Heart right ventricle (tissue), 16 donors: ENCODE measurements at places on chromosomes 6 and 20. TPM values are rescaled to one million over a fixed set of nuclear protein-coding genes. Genes with fewer than 3 reads are reported as not detected.

Gene HRH3
- not detected for total RNA-seq

Gene MICB
- total RNA-seq: 4.3 TPM

Gene TPX2
- total RNA-seq: 1.0 TPM

Gene TPBG
- total RNA-seq: 3.5 TPM

Gene TSPO2
- total RNA-seq: not detected

Gene NANP
- 2.8 TPM for total RNA-seq

Gene MUC21
- not detected for total RNA-seq

Gene ARHGAP18
- total RNA-seq: 15.4 TPM

Gene PREP
- total RNA-seq: 26.8 TPM

GRCh38 chr6:21780141-21780540 is 186.6 kb downstream of the SOX4 start:
- no peak for DNase-seq
- H3K4me3 ChIP-seq: no peak overlapping the region

- no peak for DNase-seq
- H3K4me1 ChIP-seq: peaks cover 22% of the 10 kb centered on the region
- no peaks in the 10 kb centered on the region for H3K27me3 ChIP-seq
- no peak overlapping the region for H3K4me3 ChIP-seq
- no peak overlapping the region for H3K27ac ChIP-seq
Observed at GRCh38 chr20:39983183-39983582, 705.9 kb downstream of the MAFB start.

- H3K27me3 ChIP-seq: no peaks in the 10 kb centered on the region
- H3K27ac ChIP-seq: no peak overlapping the region
- no peak overlapping the region for H3K4me3 ChIP-seq
- H3K36me3 ChIP-seq: no peaks in the 10 kb centered on the region
- DNase-seq: no peak
Observed at GRCh38 chr6:157075549-157076450, 247.5 kb downstream of the TMEM242 start.

GRCh38 chr6:144197919-144198318 is 47.6 kb downstream of the STX11 start:
- H3K4me1 ChIP-seq: no peaks in the 10 kb centered on the region
- no peaks in the 10 kb centered on the region for H3K27me3 ChIP-seq
- H3K27ac ChIP-seq: no peak overlapping the region
- H3K36me3 ChIP-seq: no peaks in the 10 kb centered on the region
- DNase-seq: no peak
- no peak overlapping the region for H3K4me3 ChIP-seq

- peaks cover 51% of the 10 kb centered on the region for H3K27me3 ChIP-seq
- H3K4me1 ChIP-seq: no peaks in the 10 kb centered on the region
- DNase-seq: no peak
- H3K27ac ChIP-seq: no peak overlapping the region
- H3K4me3 ChIP-seq: no peak overlapping the region
- H3K36me3 ChIP-seq: no peaks in the 10 kb centered on the region
Observed at GRCh38 chr20:61849822-61850221, 215.9 kb downstream of the TAF4 start.

DNA sequence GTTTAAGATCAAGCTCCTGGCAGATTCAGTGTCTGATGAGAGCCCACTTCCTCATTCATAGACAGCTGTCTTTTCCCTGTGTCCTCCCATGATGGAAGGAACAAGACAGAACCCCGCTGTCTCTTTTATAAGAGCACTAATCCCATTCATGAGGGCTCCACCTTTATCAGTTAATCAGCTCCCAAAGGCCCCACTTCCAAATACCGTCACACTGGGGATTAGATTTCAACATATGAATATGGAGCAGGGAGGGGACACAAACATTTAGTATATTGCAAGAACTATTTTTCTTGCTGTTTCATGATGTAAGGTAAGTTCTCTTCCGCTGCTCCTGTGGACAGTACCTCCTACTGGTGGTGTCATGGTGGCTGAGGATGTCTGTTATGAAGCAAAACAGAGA is 158.3 kb upstream of the IRAK1BP1 start:
- no peak overlapping the region for H3K27ac ChIP-seq
- H3K27me3 ChIP-seq: no peaks in the 10 kb centered on the region
- no peaks in the 10 kb centered on the region for H3K4me1 ChIP-seq
- no peak overlapping the region for H3K4me3 ChIP-seq
- no peak for DNase-seq

- H3K27ac ChIP-seq: no peak overlapping the region
- H3K36me3 ChIP-seq: no peaks in the 10 kb centered on the region
- H3K4me1 ChIP-seq: peaks cover 10% of the 10 kb centered on the region
- no peak for DNase-seq
- no peak overlapping the region for H3K4me3 ChIP-seq
Observed at GRCh38 chr20:59575216-59575615, 29.1 kb upstream of the PHACTR3 start.

DNA sequence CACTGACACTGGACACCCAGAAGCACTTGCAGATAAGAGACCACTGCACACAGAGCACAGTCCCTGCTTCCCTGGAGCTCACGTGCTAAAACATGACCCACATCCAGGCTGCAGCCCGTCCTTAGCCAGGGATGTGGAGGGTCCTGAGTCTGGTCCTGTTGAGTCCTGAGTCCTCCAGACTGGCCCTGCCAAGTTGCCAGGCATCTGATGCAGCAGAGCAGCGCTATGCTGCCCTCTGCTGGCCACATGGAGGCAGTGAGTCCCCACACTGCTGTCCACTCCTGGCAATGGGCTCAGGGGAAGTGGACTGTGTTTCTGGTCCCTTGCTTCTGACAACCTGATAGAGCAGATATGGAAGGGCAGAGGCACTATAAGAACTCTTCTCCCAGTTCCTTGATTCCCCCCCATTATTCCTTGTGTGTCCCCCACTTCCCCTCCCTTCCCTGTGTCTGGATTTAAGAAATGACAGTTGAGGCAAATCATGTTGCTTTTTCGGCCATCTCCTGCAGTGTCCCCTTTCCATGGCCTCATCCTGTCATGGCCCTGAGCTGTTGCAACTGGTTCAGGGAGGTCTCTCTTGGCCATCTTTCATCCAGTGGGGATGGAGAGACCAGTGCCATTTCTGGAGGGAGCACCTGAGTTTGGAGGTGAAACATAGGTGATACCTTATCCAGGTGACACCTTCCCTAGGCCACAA is 86.0 kb downstream of the DHX35 start:
- H3K4me1 ChIP-seq: no peaks in the 10 kb centered on the region
- H3K27ac ChIP-seq: no peak overlapping the region
- no peaks in the 10 kb centered on the region for H3K27me3 ChIP-seq
- no peaks in the 10 kb centered on the region for H3K36me3 ChIP-seq
- H3K4me3 ChIP-seq: no peak overlapping the region

DNA sequence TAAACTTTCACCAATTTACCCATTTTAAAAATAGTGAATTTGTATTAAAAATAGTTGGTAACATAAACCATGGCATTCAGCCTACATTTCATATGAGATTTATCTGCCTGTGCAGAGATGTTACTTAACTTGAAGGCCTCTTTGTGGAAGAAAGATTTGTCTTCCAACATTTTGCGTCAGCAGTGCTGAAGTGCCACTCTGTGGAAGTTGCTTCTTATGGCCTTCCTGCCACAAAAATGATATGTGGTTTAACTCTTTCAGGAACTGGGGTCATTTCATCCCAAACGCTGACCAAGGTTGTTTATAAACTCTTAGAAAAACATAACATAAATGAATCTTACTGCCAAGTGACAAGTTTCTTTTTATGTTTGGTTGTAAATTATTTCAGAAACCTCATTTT is 246.8 kb downstream of the ARID1B start:
- DNase-seq: no peak
- peaks cover 49% of the 10 kb centered on the region for H3K4me1 ChIP-seq
- no peak overlapping the region for H3K4me3 ChIP-seq

DNA sequence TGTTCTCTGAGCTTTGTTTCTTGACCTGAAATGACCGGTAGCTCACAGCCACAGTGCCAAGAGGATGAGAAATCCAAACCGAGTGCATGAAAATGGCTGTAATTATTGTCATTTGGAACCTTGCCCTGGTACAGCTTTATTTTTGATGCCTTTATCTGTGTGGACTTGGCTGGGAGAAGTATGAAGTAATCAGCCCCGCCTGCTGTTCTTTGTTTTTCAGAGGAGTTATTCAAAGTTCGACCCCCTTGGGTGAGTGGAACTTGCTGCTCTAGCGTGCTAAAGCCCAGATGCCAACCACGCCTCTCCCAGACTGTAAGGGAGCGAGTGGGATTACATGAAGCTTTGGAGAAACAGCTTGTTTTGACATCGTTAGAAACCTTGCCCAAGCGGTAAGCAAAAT is 48.3 kb downstream of the ECT2L start:
- H3K4me3 ChIP-seq: no peak overlapping the region
- no peaks in the 10 kb centered on the region for H3K27me3 ChIP-seq
- H3K36me3 ChIP-seq: no peaks in the 10 kb centered on the region
- peaks cover 15% of the 10 kb centered on the region for H3K4me1 ChIP-seq
- peak; percentile 63 for DNase-seq

DNA sequence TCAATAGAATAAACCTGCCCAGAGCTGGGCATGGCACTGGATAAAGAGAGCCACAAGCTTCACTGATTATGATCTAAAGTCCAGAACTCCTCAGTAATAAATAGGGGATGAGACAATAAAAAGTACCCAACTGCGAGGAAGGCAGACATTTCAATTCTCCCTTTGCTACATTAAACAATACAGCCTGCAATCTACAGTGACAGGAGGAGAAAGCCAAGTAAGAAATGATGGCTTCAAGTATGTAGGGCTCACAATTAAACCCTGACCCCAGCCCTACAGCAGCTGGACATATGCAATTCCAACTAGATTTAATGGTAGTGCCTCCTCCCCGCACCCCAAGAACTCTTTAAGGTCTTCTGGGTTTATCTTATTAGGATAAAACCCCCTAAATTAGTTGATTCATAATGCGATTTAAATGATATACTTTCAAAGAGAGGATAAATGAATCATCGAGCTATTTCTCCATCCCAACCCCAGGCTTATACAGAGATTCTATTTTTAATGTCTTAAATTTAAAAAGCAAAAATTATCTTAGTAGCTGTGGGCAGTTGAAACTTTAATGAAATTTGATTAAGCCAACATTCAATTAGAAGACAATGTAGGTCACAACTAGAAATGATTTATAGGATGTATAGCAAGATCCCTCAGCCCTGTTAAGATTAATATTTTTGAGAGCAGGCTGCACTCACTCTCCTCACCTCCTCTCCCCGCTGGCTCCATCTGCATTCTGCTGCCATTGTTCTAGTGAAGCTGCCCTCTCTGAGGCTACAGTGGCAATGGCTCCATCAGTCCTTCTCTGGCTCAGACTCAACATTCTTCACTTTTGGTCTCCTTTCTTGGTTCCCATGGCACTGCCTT is 57.1 kb downstream of the OGFRL1 start:
- no peaks in the 10 kb centered on the region for H3K27me3 ChIP-seq
- H3K27ac ChIP-seq: no peak overlapping the region
- H3K4me3 ChIP-seq: no peak overlapping the region
- peaks cover 36% of the 10 kb centered on the region for H3K4me1 ChIP-seq

- H3K36me3 ChIP-seq: no peaks in the 10 kb centered on the region
- DNase-seq: no peak
- H3K27ac ChIP-seq: no peak overlapping the region
- no peaks in the 10 kb centered on the region for H3K27me3 ChIP-seq
Observed at GRCh38 chr6:113015249-113015648, 668.1 kb downstream of the RFPL4B start.

DNA sequence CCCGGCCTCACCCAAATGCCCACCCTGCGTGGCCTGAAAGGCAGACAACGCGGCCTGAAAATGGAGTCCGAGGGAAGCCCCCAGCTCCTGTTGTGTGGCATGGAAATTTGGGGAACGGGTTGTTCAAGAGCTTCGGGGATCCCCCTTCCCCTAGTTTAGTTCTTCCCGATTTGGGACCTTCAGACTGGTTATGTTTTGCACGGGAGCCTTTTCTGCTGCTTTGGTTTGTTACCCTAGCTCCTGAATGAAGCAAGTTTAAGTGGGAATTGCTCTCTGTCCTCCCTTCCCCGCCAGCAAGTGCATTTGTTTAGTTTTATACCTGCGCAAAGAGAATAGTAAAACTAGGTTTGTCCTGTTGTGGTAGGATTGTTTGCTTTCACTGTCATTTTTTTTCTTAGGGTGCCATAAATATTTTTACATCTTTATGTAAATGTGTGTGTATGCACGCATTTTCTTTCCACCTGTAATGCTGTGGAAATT is 604 bp downstream of the SH3BGRL2 start:
- peak overlapping the region; percentile 73 for H3K27ac ChIP-seq
- DNase-seq: no peak
- peak overlapping the region; percentile 78 for H3K4me3 ChIP-seq
- no peaks in the 10 kb centered on the region for H3K36me3 ChIP-seq

- H3K36me3 ChIP-seq: no peaks in the 10 kb centered on the region
- H3K27ac ChIP-seq: no peak overlapping the region
- no peak for DNase-seq
- no peak overlapping the region for H3K4me3 ChIP-seq
Observed at GRCh38 chr6:168908166-168908565, 345.5 kb downstream of the THBS2 start.

DNA sequence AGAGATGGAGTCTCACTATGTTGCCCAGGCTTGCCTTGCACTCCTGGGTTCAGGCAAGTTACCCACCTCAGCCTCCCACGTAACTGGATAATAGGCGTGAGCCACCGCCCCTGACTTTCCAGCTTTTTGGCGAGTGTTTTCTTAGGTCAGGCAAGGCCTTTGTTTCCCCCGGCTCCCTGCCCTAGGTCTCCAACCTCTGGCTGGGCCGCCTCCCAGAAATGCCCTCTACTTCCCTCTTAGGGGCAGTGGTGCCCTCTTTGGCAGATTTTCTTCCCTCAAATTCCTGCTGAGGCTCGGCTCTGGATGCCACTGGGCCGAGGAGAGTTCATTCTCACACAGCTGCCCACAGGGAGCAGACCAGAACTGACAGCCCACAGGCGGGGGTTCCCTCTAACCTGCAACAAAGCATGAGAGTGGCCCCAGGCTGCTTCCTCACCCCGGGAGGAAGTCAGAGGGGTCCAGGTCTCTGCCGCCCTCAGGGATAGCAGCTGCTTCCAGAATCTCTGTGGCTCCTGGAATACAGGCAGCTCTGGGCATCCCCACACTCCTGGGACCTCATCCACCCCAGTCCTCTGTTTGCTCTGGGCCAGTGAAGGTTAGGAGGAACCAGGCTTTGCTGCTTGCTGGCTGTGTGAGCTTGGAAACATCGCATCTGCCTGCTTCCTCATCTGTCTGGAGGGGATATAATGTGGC is 56.5 kb downstream of the TCP11 start:
- no peak overlapping the region for H3K27ac ChIP-seq
- no peak for DNase-seq
- no peak overlapping the region for H3K4me3 ChIP-seq
- H3K4me1 ChIP-seq: no peaks in the 10 kb centered on the region
- H3K27me3 ChIP-seq: no peaks in the 10 kb centered on the region
- peaks cover 100% of the 10 kb centered on the region for H3K36me3 ChIP-seq

- no peaks in the 10 kb centered on the region for H3K4me1 ChIP-seq
- H3K27ac ChIP-seq: no peak overlapping the region
- H3K27me3 ChIP-seq: no peaks in the 10 kb centered on the region
- no peak overlapping the region for H3K4me3 ChIP-seq
Observed at GRCh38 chr20:50584687-50585086, 74.5 kb downstream of the PTPN1 start.

- H3K27me3 ChIP-seq: no peaks in the 10 kb centered on the region
- H3K4me3 ChIP-seq: no peak overlapping the region
- no peaks in the 10 kb centered on the region for H3K4me1 ChIP-seq
- H3K27ac ChIP-seq: no peak overlapping the region
Observed at GRCh38 chr6:81049425-81050042, 702.9 kb downstream of the TENT5A start.

GRCh38 chr6:7905416-7905815 is 5.2 kb downstream of the TXNDC5 start:
- no peak for DNase-seq
- no peak overlapping the region for H3K27ac ChIP-seq
- peaks cover 41% of the 10 kb centered on the region for H3K4me1 ChIP-seq

- peaks cover 8% of the 10 kb centered on the region for H3K27me3 ChIP-seq
- H3K4me1 ChIP-seq: peaks cover 9% of the 10 kb centered on the region
- DNase-seq: no peak
- H3K27ac ChIP-seq: no peak overlapping the region
Observed at GRCh38 chr6:134322216-134322615, 4.3 kb upstream of the SGK1 start.
